ENCODE measurements at places on chromosomes 3 and 15.

GRCh38 chr15:67068710-67069400, 3.5 kb downstream of the SMAD3 start:
- no peak for DNase-seq

DNA sequence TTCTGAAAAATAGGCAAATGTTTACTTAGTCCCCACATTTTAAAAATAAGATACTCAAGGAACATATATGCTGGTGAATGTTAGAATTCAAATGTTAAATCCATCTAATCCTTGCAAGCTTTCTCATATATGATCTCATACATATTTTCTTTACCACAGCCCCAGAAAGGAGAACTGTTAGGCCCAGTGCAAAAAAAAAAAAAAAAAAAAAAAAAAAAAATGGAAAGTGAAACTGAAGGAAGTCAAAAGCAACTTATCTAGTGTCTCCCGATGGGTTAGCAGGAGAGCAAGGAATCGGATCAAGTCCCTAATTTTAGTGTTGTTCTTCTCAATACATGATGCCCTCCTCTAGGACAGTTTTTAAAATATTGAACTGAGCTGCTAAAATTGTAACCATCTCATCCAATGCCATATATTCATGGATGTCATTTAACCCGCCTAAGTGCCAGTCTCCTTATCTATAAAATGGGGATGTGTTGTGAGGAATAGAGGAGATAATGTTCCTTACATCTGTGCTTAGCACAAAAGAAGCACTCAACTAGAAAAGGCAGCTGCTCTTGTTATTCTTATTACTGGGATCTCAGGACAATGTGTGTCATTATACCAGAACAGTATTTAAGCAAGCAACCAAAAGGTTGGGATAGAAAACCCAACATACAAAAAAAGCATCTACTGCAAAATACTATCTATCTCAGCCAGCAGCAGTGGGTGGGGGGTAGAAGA, 279.7 kb downstream of the MAGI1 start:
- DNase-seq: no peak

- DNase-seq: no peak
These were observed 77.2 kb downstream of the IL12A start for GRCh38 chr3:160065786-160066185.

GRCh38 chr3:145936971-145937370, 224.0 kb downstream of the PLOD2 start:
- DNase-seq: no peak

DNA sequence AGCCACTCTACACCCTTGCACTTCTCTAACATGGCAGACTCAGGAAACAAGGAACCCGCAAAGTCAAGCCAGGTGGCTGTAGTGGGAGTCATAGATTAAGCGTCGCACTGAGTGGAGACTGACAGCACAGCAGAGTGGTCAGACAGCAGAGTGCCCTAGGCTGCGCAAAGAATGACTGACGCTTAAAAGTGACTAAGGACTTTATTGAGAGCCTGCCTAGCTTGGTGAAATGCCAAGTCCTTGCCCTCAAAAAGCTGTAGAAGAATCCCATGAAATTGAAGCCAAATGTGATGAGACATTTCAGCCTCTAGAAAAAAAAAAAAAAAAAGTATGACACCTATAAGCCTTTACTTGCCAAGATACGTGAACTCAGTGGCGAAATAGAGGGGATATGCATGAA, 30.2 kb downstream of the NCEH1 start:
- no peak for DNase-seq
